ENCODE measurements at places on chromosomes 7 and 10.

GRCh38 chr10:49194212-49194920, 6.2 kb upstream of the TMEM273 start:
- no peak for DNase-seq

GRCh38 chr7:32119790-32120196, 49.6 kb upstream of the PDE1C start:
- DNase-seq: no peak

DNA sequence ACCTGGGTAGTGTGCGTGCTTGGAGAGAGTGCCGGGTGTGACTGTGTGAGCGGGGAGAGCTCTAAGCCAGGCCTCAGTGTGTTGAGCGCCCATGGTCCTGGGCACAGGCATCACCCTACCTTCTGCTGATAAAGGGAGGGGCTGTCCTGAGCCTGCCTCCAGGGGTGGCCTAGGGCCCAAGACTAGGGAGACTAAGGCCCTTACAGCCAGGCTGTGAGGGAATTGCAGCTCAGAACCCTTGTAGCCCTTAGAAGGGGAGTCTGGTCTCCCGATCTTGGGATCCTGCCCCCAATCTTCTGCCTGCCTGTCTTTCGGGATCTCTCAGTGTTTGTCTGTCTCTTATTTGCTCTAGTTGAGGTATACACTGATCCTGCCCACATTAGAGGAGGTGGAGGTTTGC, 41.2 kb downstream of the PAX2 start:
- no peak for DNase-seq

DNA sequence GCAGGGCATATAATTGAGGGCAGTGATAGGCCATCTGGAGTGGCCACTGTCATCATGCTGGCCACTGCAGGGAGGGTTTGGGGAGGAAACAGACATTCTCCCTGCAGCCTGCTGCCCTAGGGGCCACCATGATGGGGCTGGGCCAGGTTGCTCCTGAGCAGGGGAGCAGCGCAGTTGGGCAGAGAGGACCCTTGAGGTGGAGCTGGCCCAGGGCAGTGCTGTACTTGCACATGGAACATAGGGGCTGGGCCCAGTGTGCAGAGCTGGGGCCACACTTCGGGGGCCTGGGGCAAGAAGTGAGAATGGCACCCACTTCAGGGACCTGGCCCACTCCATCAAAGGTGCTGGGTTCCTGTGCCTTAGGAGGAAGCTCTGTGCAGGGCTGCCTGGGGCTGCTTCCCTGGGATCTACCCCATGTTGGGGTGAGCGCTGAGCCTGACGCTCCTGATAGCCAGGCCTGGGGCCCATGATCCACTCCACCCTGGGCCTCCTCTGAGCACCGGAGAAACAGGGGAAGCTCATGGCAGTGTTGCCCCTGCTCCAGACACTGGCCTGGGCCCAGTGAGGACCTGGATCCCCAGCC, 21.3 kb upstream of the NUB1 start:
- DNase-seq: no peak

DNA sequence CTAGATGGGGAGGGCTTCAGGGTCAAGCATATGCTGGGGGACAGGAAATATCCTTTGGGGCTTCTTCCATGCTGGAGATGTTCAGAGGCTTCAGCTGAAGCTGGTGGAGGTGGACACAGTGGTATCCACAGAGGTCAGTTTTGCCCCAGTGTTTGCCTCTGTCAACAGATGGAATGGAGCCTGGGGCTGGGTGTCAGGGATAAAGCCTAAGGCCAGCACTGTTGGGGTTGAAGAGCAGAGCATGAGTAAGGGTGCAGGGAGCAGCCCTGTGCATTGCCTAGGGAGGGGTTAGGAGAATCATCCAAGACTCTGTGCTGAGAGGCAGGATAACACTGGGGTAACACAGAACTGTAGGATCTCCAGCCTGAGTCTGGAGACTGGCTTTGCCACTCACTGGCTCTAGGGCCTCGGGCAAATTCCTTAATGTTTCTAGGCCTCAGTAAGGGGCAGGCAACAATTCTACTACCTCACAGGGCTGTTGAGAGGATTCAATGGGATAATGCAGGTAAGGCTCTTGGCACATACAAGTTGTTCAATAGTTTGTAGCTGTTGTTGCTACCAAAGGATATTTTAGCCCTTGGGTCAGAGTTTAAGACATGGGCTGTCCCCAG, 21.8 kb upstream of the MYL7 start:
- no peak for DNase-seq

DNA sequence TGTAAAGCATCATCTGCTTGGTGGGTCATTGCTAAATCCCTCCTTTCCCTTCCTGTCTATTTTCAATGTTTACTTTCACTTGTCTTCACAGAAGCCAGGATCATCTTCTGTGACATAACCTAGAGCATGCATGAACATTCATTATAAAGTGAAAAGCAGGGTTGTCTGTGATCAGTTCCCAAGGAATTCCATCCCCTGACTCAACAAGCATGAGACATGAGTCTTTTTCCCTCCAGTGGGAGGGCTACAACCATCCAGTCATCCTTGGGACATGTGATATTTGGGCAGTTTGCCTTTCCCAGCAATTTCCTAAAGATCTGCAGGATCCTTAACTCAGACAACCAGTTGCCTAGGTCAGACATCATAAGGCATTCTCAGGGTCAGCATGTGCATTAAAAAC, 166.3 kb upstream of the TMEM196 start:
- no peak for DNase-seq

- no peak for DNase-seq
These were observed 90.6 kb downstream of the FAM171A1 start for GRCh38 chr10:15280462-15280861.

DNA sequence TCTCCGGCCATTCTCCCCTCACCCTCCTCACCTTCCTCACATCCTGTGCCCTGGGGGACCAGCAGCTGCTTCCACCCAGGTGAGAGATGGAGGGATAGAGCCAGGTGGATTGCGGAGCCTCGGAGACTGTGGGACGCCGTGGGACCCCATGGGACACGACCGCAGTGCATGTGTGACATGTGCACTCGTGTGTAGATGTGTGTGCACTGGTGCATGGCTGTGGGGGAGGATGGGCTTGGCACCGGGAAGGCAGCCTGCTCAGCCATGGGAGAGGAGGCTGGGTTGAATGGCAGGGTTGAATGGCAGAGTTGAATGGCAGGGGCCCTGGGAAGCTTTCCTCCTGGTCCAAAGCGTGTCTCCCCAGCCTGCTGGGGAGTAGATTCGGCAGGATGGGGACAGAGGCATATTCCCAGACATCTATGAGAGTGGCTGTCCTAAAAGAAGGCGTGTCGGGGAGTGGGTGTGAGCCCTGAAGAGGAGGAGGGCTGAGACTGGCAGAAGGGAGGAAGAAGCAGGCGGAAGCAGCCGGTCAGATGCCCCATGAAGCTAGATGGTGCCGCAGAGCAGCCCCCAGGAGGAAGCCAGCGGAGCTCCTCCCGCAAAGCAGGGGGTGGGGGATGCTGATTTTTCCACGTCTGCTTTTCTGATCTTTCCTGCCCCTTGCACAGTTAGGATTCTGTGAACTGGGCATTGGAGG, 815 bp downstream of the GIMAP8 start:
- no peak for DNase-seq

DNA sequence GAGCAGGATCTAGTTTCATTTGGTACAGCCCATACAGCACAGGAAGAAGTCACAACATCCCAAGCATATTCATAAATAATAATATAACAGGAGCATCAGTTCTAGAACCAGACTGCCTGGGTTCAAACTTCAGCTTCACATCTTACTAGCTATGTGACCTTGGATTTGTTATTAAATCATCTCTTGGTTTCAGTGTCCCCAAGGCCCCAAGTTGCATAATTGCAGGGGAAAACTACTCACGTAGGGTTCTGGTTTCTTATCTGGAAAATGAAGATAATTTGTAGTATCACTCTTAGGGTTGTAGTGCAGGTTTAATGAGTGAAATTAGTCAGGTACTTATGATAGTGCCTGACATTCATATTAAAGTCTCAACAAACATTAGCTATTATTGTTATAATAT, 5.5 kb upstream of the IQUB start:
- DNase-seq: no peak

DNA sequence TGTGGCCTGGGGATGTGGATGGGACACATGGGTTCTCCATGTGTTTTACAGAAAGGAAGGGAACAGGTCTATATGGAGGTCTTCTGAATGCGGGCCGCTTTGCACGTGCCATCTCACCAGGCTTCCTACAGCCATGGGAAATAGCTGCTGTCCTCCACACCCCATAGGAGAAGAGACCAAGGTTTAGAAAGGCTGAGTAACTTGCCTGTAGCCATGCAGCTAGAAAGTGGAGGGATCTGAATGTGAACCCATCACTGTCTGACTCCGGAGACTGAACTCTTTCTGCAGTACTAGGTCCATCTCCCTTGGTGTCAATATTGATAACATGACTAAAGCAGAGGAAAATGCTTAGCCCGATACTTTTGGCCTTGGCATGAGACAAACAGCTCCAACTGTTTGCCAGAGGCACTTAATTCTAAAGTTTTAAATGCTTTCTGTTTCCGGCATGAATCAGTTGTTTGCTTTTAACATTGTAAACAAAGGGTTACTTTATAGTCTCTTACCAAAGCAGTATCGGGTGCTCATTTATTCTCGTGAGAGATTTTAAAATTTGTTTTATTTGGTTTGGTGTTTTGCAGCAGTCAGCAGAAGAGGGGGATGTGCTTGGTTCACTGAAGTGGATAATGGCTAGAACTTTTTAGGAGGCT, 64.8 kb upstream of the LOXL4 start:
- DNase-seq: no peak

- no peak for DNase-seq
These were observed 75.3 kb upstream of the DNAAF5 start for GRCh38 chr7:651032-651728.

GRCh38 chr10:79482741-79483140, 29.6 kb upstream of the EIF5AL1 start:
- no peak for DNase-seq

- DNase-seq: no peak
These were observed 3.2 kb downstream of the PYROXD2 start for GRCh38 chr10:98411768-98412167.

GRCh38 chr10:92965314-92965713, 95.3 kb upstream of the CYP26C1 start:
- peak; percentile 2 for DNase-seq
